Effector memory CD4-positive, alpha-beta T cell (primary cell): ENCODE measurements at places on chromosomes 1 and 21.

DNA sequence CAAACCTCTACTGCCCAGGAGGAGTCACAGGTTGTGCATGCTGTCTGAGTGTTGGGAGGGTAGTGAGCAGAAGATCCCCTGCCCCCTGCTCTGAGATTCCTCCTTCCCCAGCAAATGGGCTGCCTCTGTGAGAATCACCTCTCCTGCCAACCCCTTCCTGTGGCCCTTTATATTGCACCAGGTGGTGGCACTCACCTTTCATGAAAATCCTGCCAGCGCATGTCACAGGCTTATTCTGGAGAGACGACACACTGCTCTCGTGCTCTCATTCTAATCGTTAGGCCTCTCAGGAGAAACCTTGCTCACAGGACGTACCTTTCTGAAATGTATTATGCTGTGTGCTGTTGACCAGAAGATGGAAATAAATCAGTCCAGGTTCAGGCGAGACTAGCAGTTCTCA is 113.7 kb downstream of the RGL1 start:
- H3K27me3 ChIP-seq = no peaks in the 10 kb centered on the region
- no peaks in the 10 kb centered on the region for H3K36me3 ChIP-seq
- H3K4me3 ChIP-seq = no peak overlapping the region
- H3K4me1 ChIP-seq = no peaks in the 10 kb centered on the region

DNA sequence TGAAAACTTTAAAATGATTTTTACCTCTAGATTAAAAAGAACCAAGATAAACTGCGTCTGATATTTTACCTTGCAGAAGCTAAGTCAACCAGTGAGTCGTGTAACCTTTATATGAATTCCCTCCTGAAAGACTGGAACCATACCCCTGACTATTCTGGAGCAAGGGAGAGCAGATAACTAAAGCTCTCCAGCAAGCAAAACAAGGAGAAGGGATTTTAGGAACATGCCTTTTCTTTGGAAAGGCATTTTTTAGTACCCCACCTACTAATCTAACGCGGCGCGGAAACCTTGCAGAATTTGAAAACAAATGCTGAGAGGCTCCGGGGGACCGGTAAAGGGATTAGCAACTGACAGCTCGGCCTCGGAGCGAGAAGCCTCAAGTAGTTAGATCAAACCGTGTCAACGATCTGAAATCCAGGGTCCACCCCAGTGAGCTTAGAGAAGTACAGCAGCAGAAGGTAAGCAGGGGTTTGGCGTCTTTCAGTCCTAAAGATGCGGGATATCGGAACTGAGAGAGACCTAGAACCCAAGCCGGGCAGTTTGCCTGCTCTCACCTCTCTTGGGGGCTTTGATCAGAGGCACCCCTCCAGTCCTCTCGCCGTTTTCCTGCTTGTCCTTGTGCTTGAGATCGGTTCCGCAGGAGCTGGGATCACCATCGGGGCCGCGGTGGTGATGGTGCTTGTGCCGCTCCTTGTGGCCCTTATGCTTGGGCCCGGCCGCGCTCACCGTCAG is 954 bp downstream of the RSBN1 start:
- peak overlapping the region; percentile 95 for H3K27ac ChIP-seq
- peaks cover 7% of the 10 kb centered on the region for H3K4me1 ChIP-seq
- no peak for DNase-seq
- H3K4me3 ChIP-seq = peak overlapping the region; percentile 77
- peaks cover 3% of the 10 kb centered on the region for H3K36me3 ChIP-seq

DNA sequence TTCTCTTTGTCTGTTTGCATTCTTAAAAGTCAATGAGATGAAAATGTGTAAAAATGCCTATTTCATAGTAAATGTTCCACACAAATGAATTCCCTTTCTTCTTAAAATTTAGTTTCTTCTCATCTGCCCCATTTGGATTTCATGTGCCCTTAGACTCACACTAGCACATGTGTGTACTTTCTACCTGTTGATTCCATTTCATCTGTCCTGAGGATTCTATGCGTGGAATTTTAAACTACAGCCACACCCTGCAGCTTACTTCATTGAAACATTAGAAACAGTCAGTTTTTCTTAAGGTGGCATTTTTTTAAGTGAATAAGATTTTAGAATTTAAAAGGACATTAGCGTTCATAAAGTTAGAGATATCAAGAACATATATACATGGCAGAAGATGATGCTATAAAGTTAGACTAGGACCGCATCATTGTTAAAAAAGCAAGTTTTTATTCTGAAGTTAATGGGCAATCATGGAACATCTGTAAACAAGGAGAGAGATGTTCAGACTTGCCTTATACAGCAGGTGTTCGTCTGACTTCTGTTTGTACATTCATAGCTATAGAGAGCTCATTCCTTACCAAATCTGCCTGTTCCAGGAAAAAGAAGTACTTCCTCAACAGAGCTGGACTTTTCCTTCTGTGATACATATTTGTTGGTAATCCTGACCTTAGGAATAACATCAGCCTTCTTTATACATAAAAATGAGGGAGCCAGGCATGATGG is 3.9 kb upstream of the TUT4 start:
- no peak overlapping the region for H3K27ac ChIP-seq
- H3K27me3 ChIP-seq = no peaks in the 10 kb centered on the region
- H3K4me1 ChIP-seq = peaks cover 6% of the 10 kb centered on the region
- H3K36me3 ChIP-seq = no peaks in the 10 kb centered on the region
- H3K4me3 ChIP-seq = no peak overlapping the region
- no peak for DNase-seq

- no peak for DNase-seq
- H3K4me1 ChIP-seq = no peaks in the 10 kb centered on the region
- no peak overlapping the region for H3K27ac ChIP-seq
- H3K36me3 ChIP-seq = no peaks in the 10 kb centered on the region
These were observed 6.0 kb downstream of the CCDC24 start for GRCh38 chr1:43997295-43997999.

GRCh38 chr1:173101589-173101988 is 50.8 kb upstream of the TNFSF18 start:
- no peaks in the 10 kb centered on the region for H3K27me3 ChIP-seq
- no peak overlapping the region for H3K4me3 ChIP-seq
- H3K36me3 ChIP-seq = no peaks in the 10 kb centered on the region
- no peak for DNase-seq
- no peak overlapping the region for H3K27ac ChIP-seq

DNA sequence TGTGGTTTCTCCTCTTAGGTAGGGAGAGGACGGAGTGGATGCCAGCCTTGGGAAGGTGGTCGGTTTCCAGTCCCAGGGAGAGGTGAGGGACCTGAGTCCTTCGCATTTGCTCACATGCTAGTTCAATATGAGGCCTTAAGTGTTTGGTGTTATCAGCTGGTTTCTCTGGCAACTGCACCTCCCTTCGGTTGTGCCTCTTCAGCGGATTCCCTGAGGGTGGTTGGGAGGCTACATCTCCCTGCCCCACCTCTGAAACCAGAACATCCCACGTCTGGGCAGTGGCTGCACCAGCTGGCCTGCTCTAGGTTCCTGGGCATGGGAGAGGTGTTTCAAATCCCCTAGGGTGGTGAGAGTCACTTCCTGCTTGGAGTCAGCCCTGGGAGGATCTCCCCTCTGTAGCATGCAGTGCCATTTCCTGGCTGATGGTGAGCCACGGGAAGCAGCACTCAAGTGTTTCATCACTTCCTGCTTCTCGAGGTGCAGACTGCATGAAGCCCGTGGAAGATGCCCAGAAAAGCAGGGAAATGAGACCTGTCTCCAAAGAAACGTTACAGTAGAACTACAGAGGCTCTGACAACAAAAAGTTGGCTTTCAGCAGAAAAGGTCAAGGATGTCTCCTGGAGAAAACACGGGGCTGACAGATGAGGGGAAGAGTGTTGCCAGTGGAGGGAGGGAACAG is 4.5 kb downstream of the TMEM125 start:
- peak overlapping the region; percentile 37 for H3K4me3 ChIP-seq
- H3K4me1 ChIP-seq = peaks cover 8% of the 10 kb centered on the region
- H3K27ac ChIP-seq = no peak overlapping the region
- no peaks in the 10 kb centered on the region for H3K27me3 ChIP-seq

- no peak overlapping the region for H3K27ac ChIP-seq
- H3K4me1 ChIP-seq = no peaks in the 10 kb centered on the region
- H3K4me3 ChIP-seq = no peak overlapping the region
- no peaks in the 10 kb centered on the region for H3K36me3 ChIP-seq
These were observed 16.0 kb upstream of the GCLM start for GRCh38 chr1:93925206-93925605.

- no peak overlapping the region for H3K27ac ChIP-seq
- H3K36me3 ChIP-seq = no peaks in the 10 kb centered on the region
- no peak overlapping the region for H3K4me3 ChIP-seq
- no peaks in the 10 kb centered on the region for H3K27me3 ChIP-seq
- DNase-seq = no peak
- H3K4me1 ChIP-seq = no peaks in the 10 kb centered on the region
These were observed 220.5 kb downstream of the CENPF start for GRCh38 chr1:214823311-214824117.

DNA sequence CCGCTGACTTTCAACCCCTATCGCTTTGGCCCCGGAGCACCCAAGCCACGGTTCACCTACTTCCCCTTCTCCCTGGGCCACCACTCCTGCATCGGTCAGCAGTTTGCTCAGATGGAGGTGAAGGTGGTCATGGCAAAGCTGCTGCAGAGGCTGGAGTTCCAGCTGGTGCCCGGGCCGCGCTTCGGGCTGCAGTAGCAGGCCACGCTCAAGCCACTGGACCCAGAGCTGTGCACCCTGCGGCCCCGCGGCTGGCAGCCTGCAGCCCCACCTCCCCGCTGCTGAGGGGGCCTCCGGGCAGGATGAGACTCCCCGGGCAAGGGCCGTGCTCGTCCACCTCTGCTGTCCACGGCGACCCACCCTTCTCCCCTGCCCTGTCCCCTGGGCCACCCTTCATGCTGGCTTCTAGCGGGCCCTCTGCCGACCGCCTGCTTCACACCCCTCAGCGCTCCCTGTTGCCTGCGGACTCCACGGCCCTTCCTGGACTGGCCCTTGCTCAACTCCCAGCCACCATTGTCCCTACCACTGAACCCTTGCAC is 92.2 kb upstream of the TRABD2B start:
- H3K27ac ChIP-seq = no peak overlapping the region
- no peak overlapping the region for H3K4me3 ChIP-seq
- no peak for DNase-seq
- H3K27me3 ChIP-seq = peaks cover 8% of the 10 kb centered on the region
- no peaks in the 10 kb centered on the region for H3K36me3 ChIP-seq

GRCh38 chr1:47396671-47397196 is 19.4 kb upstream of the FOXE3 start:
- no peak overlapping the region for H3K27ac ChIP-seq
- no peaks in the 10 kb centered on the region for H3K36me3 ChIP-seq
- no peaks in the 10 kb centered on the region for H3K27me3 ChIP-seq
- no peak for DNase-seq

GRCh38 chr1:216902669-216903381 is 179.6 kb upstream of the ESRRG start:
- DNase-seq = no peak
- H3K4me3 ChIP-seq = no peak overlapping the region
- no peak overlapping the region for H3K27ac ChIP-seq
- H3K4me1 ChIP-seq = no peaks in the 10 kb centered on the region
- no peaks in the 10 kb centered on the region for H3K36me3 ChIP-seq
